ENCODE measurements at places on chromosomes 12 and 14.

DNA sequence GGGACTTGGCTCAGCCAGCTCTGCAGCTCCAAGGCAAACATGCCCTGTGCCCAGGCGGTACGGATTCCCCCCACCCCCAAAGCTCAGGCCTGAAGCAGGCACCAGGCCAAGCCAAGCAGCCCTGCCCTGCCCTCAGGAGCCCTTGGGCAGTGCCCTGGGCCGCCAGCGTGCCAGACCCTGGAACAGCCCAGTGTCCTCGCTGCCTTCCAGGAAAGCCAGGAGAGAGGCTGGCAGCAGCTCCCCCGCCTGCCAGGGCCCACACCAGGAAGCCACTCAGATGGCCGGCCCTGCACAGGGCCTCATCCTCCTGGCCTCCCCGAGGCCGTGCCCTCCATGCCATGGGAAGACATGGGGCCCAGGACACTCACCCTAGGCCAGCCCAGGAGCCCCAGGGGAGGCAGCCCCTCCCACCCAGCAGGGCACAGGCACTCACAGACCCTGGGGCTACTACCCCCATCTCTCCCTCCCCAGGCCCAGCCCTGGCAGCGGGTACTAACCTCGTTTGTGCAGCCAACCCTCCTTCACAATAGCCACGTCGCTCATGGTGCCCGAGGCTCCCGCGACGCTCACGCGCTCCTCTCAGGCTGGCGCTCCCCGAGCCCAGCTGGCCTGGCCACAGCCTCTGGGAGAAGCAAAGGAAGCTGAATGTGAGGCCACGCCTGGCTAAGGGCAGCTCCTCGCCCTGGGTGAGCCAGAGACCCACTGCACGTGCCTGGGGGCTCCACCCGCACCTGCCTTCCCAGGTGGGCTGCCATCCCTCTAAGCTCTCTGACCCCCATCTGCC is 3.3 kb downstream of the AKT1 start:
- no peak for DNase-seq

- no peak for DNase-seq
These were observed 1.7 kb upstream of the NKX2-8 start for GRCh38 chr14:36583893-36584811.

DNA sequence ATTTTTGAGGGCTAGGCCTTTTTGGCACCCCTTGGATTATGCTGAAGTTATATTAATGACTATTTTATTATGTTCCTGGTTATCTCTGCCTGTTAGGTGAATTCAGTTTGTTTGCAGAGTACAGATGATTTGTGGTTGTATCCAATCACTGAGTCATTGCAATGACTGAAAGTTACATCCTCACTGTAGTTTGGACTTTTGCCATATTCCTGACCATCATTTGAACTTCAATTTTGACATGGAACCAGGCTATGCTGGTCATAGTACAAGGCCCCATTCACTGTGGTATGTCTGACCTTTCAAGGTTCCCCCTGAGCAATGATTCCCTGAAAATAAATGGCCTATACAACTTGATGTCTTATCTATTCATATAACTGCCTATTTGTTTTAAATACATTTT is 621.0 kb downstream of the CCER1 start:
- DNase-seq = no peak

DNA sequence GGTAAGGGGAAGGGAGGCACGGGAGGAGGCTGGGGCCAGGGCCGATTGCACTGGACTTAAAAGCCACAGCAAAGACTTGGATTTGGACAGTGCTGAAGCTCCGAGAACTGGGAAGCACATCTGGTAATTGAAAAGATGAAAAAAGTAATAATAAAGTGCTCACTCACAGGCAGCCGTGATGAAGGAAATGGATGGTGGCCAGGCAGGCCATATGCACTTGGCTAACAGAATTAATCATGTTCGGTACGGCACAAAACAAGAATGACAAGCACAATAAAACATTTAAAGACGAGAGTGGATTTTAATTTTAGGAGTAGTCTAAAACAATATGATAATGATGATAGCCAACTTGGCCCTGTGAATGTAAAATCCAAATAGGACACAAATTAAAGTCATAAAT is 154.3 kb downstream of the VRK1 start:
- no peak for DNase-seq

DNA sequence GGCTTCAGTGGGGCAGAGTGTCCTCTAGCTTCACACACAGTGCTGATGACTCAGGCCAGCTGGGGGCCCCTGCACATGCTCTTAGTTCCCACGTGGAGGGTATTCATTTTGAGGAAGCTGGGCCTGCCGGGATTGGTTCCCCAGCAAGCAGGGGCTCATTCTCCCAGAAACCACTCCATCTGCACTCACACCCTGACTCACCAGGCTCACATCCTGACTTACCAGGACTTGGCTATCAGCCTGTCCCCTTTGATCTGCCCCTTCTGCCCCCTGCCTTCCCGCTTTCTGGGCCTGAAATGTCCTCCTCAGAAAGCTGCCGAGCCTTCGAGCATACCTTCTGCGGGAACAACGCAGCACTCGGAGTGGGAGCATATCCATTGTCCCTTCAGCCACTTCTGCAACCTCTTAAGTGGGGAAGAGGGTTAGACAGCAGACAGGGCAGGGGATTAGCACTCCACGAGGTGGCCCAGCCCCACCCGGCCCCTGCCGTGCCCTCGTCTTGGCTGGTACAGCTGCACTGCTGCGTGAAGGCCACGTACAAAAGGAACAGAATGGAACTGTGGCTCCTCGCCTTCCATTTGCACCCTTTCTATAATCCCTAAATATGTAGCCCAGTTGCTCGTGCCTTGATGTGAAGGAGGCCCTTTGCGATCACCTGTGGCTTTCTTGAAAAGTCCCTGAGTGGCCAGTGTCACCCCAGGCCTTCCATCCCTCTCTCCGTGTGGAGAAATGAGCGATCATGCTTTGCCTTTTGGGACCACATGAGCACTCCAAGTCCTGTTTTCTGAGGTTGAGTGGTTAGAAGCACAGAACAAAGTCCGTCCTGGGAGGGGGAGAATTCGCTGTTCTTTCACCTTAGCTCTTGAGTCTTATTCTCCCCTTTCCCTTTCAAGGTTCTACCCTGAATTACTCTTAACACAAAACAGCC is 26.1 kb downstream of the TPCN1 start:
- DNase-seq = no peak

DNA sequence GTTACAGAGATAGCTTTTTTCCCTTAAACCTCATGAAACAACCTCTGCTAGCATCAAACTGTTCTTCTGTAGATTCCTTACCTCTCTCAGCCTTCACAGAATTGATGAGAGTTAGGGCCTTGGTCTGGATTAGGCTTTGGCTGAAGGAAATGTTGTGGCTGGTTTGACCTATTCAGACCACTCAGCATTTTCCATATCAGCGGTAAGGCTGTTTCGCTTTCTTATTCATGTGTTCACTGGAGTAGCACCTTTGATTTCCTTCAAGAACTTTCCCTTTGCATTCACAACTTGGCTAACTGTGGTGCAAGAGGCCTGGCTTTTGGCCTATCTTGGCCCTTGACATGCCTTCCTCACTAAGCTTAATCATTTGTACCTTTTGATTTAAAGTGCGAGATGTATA is 50.7 kb upstream of the NRXN3 start:
- no peak for DNase-seq

- DNase-seq = no peak
These were observed 958 bp downstream of the RTN1 start for GRCh38 chr14:59869381-59870255.

GRCh38 chr12:103808239-103808880 is 32.7 kb downstream of the NT5DC3 start:
- DNase-seq = no peak

- no peak for DNase-seq
These were observed 5.5 kb downstream of the DUSP6 start for GRCh38 chr12:89346741-89347324.

- DNase-seq = no peak
These were observed 441.3 kb downstream of the DAD1 start for GRCh38 chr14:22147716-22148115.

GRCh38 chr14:23608454-23608853 is 27.7 kb upstream of the DHRS2 start:
- no peak for DNase-seq

GRCh38 chr14:34685819-34686428 is 28.5 kb downstream of the CFL2 start:
- no peak for DNase-seq

- DNase-seq = no peak
These were observed 474.7 kb downstream of the SLC16A7 start for GRCh38 chr12:60070552-60070951.

DNA sequence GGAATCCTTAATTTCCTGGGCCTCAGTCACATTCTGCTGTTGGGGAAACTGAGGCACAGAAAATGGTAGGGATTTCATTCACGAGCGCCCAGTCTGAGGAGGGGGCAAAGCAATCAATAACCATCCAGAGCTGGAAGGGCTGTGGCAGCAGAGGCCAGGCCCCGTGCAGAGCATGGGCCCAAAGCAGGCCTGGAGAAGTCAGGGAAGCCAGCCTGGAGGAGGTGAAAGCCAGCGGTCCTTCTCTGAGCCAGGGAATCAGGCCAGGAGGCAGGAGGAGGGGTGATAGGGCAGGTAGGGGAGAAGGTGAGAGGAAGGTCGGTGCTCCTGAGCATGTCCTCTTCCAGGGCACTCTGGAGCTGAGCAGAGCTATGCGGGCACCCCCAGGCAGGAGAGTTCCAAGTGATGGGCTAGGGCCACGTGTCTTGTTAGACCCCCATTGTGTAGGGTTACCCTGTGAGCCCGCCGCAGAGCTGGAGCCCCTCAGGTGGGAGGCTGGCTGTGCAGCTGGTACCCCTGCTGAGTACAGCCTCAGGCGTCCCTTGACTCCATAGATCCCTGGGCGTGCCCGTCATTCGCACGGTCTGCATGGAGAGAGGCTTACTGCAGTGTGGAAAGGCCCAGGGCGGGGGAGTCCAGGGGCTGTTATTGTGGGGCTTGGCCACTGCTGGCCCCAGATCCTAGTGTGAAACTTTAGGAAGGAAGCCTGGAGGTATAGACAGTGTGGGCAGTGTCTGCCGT is 4.8 kb downstream of the TNFAIP2 start:
- no peak for DNase-seq

- no peak for DNase-seq
These were observed 8.9 kb upstream of the MYRFL start for GRCh38 chr12:69816082-69816481.

GRCh38 chr14:51648296-51648695 is 3.4 kb upstream of the FRMD6 start:
- no peak for DNase-seq

- DNase-seq = no peak
These were observed 20.5 kb downstream of the TAMALIN start for GRCh38 chr12:52027085-52027843.

DNA sequence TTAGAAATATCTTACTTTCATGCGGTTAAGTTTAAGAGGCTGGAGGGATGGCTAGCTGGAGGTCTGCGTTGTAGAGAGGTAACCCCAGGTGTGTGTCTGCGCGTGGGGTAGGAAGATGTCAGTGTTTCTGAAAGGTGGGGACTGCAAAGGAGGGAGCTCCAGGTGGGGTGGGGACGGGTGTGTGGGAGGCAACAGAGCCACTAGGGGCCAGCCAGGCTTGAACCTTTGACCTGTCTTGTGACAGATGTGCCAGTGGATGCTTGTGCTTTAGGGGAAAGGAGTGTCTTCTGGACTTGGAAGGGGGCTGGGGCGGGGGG is 841 bp downstream of the GLI1 start:
- no peak for DNase-seq

- DNase-seq = no peak
These were observed 17.9 kb downstream of the ZFP36L1 start for GRCh38 chr14:68774771-68775613.

DNA sequence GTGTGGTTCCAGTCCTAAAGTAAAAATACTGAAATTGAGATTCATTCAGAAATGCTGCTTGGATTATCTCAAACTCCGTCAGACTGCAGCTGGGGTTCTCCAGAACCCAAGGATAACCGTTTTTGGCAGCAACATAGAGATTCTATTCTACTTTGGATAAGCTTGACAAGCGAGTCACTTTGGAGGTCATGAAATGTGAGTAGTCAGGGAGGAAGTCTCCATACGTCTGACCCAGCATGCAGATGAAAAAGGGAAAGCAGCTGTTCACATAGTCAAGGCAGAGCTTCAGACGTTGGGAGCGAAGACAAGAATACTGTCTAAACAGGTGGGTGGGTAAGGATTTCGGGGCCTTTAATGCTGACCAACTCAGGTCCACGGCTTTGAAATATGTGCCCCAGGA is 14.9 kb upstream of the HSP90B1 start:
- no peak for DNase-seq

DNA sequence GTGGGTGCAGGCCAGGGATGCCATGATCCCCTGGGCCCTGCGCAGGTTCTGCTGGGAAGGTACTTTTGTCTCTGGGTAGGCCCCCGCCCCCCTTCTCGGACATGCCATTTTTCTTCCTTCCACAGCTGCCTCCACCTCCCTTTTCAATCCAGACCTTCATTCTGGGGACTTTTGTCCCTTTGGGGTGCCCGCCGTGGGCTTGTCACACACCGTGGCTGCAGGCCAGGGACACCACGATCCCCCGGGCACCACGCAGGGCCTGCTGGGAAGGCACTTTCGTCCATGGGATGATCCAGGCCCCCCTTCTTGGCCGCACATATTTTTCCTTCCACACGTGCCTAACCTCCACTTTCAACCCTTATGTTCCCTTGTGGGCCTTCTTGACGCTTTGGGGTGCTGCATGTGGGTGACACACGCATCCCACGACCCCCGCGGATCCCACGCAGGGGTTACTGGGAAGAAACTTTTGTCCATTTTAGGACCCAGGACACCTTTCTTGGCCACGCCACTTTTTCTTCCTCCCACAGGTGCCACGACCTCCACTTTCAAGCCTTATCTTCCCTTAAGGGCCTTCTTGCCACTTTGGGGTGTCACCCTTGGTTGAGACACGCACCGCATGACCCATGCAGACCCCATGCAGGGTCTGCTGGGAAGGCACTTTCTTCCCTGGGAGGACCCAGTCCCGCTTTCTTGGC is 272.5 kb downstream of the ALG10 start:
- DNase-seq = no peak
